ENCODE measurements at places on chromosomes 6 and 20.

GRCh38 chr6:33732817-33733708 is 13.6 kb downstream of the IP6K3 start:
- DNase-seq: no peak

- DNase-seq: no peak
These were observed 61.1 kb upstream of the SLC22A16 start for GRCh38 chr6:110537208-110538123.

DNA sequence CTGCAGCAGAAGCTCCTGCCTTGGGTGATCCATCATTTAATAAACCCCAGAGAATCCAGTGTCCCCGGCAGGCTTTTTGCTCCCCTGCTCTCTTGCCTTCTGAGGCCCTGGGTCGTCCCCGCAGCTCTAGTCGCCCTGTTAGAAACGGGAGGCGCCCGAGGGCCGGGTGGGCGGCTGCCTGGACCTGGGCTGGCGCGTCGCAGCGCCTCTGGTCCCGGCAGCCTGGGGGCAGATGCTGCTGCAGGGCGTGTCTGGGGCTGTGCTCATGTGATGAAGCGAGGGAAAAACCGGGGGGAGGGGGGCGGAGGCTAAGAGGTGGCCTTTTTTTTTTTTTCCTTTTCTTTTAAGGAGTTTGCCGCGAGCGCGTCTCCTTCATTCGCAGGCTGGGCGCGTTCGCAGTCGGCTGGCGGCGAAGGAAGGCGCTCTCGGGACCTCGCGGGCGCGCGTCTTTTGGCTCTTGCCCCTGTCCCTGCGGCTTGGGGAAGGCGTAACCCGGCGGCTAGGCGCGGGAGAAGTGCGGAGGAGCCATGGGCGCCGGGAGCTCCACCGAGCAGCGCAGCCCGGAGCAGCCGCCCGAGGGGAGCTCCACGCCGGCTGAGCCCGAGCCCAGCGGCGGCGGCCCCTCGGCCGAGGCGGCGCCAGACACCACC is 394 bp downstream of the AKAP12 start:
- DNase-seq: no peak

DNA sequence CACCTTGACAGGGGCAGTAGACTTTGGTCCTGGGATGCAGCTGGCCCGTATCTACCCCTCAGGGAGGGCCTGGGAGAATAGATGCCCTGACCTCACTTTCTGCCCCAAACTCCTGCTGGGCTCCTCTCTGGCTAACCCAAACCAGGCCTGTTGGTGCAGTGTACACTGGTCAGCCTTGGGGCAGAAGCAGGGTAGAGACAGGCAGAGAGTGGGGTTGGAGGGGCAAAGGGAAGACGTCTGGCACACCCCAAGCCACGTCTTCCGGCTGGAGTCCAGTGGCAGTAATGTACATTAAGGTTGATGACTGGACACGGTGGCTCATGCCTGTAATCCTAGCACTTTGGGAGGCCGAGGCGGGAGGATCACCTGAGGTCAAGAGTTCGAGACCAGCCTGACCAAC is 9.3 kb downstream of the DDR1 start:
- no peak for DNase-seq

- DNase-seq: no peak
These were observed 96.6 kb downstream of the CDKAL1 start for GRCh38 chr6:20630617-20631548.

GRCh38 chr6:106025655-106026054 is 60.5 kb upstream of the PRDM1 start:
- no peak for DNase-seq

- DNase-seq: no peak
These were observed 94.8 kb upstream of the NHSL1 start for GRCh38 chr6:138593909-138594757.

DNA sequence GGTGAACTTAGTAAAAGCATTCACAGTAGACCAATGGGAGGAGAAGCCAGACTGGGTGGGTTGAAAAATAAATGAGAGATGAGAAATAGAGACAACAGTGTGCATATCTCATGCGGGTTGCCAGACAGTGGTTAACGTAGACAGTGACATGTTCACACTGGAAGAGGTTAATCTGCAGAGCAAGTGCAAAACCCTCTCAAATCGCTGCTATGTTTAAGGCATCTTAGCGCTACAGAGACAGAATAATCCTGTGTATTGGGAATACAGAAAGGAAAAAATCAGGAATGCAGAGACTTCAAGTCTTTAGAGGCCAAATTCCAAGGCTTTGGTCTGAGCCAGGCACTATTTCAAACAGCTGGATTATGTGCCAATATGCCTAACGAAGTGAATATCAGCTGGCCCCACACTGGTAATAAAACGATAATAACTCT is 107.1 kb downstream of the TSHZ2 start:
- DNase-seq: no peak

DNA sequence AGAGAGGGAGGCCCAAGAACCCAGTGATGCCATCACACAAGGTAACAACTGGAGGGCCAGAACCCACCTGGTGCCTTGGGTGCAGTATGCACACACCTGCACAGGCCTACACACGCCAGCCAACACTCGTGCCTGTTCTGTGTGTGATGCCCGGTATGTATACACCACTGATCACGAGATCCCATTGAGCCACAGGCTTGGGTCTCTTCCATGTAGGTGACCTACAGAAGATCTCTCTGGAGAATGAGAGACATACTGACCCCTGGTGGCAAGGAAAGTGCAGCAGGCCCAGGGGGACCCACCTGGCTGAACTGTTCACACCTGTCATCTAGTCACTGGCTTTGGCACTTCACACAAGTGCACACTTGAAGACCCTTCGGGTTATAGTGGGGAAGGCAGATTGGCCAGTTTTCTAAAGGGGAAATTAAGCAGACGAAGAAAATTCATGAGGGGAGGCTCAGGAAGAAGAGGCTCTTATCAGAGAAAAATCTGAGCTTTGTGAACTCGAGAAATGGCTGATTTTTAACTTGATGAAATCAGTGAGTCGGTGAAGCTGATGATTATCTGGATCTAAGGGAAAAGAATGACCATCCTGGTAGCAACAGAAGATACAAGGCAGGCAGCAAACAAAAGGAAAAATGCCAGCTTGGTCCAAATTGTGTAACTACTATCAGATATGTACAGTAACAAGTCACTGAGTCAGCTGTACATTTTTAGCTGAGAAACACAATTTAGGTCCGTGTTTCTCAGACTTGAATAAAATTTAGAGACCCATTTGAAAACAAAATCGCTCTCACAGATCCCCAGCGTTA is 69.1 kb upstream of the PBOV1 start:
- DNase-seq: peak; percentile 17

- DNase-seq: no peak
These were observed 70.5 kb upstream of the TPD52L1 start for GRCh38 chr6:125082908-125083683.

DNA sequence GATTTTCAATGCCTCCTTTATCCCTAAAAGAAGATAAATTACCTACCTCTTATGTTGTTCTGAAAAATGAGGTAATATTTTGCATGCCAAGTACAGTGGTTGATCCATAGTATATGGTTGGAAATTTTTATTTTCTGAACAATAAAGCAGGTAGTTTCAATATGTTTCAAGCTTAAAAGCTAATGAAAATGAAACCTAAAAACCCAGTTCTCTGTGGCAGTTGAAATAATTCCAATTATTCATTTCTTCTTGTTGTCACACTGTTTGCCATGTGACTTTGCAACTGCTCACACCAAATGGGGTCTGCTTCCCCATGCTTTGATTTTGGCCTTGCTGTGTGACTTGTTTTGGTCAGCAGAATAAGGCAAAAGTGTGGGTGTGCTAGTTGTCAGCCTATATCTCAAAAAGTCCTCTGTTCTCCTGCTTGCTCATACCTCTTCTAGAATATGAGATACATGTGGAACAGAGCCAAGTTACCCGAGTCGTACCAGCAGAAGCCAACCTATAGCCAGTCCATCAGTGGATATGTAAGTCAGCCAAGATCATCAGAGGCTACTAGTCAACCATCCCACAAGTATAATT is 197.2 kb upstream of the THEMIS start:
- no peak for DNase-seq

GRCh38 chr6:158475344-158476302 is 84.3 kb upstream of the TMEM181 start:
- DNase-seq: no peak

- no peak for DNase-seq
These were observed 12.5 kb downstream of the ENTPD6 start for GRCh38 chr20:25207960-25208534.

DNA sequence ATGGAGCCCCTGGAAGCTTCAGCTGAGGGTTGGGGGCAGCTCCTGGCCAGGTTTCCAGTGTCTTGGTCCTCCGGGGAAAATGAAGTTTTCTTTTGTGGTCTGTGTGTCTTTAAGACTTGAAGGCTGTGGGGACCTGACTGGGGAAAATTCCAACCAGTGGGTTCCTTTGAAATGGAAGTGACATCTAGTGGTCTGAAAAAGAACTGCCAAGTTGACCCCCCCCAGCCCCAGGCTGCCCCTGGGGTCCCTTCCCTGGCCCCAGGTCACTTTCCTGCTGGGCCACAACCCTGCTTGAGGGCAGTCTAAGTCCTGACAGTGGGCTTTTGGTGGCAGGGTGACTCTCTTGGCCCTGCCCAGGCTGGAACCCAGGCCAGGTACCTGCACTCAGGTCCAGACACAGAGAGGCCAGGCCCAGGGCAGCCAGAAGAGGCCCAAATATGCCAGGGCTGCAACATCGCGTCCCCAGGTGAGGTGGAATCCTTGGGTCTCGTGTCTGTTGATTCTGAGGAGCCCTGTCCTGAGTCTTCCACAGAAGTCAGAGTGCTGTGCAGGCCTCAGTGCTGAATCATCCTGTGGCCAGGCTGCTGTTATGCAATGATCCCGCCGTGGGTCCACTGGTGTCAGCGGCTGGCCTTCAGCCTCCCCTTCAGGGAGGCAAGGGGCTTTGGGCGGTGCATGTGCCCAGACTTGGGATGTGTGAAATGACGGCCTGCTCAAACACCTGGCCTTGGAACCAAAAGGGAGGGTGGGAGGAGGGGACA is 68.4 kb downstream of the VEGFA start:
- no peak for DNase-seq

DNA sequence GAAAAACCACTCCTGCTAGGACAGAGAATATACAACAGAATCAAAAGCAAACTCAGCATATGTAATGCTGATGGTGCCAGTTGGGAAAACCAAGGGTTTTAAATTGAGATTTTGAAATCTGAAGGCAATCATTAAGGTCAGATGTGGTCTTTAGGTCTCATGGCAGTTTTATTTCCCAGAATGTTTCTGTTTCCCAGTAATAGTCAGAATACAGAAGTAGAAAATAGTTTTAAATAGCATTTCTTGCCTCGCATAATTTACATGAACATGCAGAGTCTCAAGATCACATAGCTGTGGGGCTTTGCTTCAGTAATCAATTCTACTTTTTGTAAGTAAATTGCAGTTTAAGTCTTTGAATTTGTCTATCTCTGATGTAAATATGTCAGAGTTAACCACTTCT is 58.1 kb downstream of the RNF144B start:
- DNase-seq: no peak

DNA sequence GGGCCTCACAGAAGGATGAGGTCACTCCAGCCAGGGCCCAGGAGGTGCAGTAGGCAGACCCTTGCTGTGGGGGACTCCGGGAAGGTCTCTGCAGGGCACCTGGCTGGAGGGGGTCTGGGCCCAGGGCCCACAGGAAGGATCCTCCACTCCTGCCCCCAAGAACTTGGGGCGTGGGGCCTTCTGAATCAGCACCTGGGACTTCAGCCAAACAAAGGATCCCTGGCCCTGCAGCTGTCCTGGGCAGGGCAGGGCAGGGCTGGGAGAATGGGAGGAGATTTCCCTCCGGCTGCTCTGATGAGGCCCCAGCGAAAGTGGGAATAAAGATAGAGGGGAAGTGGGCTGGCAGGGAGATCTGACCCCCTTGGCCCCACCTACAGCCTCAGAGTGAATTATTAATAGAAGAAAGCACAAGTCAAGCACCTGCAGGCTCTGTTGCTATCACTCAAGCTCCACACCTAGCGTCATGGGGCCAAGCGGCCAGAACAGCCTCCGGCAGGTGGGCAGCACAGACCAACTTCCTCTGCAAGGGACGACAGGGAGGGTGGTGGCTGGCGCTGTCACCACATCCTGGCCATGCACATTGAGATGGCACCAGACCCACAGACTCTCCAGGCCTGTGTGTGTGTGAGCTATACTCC is 61.6 kb upstream of the MRPS10 start:
- DNase-seq: no peak

GRCh38 chr20:36004045-36004444 is 35.7 kb downstream of the CNBD2 start:
- no peak for DNase-seq

DNA sequence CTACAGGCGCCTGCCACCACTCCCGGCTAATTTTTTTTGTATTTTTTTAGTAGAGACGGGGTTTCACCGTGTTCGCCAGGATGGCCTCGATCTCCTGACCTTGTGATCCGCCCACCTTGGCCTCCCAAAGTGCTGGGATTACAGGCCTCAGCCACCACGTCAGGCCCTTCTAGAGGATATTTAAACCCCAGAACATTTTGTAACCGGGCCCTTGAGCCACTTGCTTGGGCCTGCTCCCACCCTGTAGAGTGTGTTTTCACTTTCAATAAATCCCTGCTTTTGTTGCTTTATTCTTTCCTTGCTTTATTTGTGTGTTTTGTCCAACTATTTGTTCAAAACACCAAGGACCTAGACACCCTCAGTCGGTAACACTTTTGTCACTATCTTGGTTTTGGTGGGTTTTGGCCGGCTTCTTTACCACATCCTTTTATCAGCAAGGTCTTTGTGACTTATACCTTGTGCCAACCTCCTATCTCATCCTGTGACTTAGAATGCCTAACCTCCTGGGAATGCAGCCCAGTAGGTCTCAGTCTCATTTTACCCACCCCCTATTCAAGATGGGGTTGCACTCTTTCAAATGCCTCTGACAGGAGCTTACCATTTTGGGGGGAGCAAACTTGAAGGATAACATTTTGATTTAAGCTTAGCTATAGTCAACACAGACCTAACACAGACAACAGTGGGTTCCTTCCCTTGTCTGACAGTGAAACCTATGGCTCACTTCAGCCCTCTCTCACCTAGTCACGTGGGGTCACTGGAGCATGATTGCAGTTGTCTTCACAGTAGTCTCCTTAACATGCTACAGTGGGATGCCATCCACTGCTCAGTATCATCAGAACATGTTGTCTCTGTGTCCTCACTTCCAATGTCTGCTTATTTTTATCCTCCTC is 27.9 kb upstream of the KIF6 start:
- DNase-seq: no peak

DNA sequence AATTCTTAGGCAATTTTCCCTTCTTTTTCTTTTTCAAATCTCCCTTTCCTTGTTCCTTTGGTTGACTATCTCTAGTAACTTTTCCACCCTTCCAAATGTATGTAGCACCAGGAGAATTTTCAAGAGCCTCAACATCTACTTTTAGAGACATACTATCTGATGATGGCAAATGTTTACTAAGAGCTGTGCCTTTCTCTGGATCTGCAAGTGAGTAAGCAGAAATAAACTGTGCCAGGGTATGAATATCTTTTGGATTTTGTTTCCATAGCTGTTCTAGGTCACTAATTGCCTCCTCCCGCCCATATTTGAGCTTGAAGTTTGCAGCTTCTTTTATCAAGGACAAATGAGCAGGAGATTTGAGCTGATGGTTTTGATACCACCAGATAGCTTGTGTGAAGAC is 69.5 kb downstream of the GTF2H5 start:
- no peak for DNase-seq

GRCh38 chr6:40320947-40321346 is 266.2 kb downstream of the LRFN2 start:
- DNase-seq: no peak
